GM12864 (cell line): ENCODE measurements at places on chromosomes 7 and 10.

- no peak for DNase-seq
Measured at GRCh38 chr7:126213876-126214275, 1038.9 kb downstream of the GRM8 start.

- no peak for DNase-seq
Measured at GRCh38 chr10:97940534-97940933, 89.9 kb downstream of the CRTAC1 start.

- DNase-seq, result no peak
Measured at GRCh38 chr7:99601656-99602310, 3.7 kb downstream of the TMEM225B start.

- DNase-seq, result no peak
Measured at GRCh38 chr7:97167176-97167575, 49.7 kb downstream of the SDHAF3 start.

DNA sequence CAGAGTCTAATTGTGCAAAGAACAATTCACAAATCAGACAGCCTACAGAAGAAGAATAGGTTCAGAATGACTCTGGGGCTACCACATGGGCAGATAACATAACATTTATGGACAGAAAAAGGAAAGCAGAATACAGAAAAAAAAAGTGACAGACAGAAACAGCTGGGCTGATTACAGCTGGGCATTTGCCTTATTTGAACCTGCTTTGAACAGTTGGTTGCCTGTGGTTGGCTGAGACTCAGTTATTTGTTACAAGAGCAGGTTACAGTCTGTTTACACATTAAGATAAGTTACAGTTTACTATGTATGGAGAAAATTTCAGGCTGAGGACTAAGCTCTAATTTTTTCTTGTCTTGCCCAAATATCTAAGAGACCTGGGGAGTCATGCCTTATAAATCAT, 327.2 kb downstream of the GALNT17 start:
- no peak for DNase-seq

DNA sequence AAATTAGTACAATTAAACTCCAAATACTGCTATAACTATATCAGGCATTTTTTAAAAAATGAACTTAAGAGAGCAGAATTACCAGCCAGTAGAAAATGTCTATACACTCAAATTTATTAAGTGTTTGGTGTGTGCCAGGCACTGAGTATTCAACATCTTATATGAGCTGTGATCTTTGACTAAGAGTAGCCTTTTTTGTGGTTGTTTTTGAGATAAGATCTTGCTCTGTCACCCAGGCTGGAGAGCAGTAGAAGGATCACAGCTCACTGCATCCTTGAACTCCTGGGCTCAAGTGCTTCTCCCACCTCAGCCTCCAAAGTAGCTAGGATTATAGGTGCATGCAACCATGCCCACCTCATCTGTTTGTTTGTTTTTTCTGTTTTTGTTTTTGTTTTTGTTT, 102.5 kb upstream of the CELF2 start:
- no peak for DNase-seq

DNA sequence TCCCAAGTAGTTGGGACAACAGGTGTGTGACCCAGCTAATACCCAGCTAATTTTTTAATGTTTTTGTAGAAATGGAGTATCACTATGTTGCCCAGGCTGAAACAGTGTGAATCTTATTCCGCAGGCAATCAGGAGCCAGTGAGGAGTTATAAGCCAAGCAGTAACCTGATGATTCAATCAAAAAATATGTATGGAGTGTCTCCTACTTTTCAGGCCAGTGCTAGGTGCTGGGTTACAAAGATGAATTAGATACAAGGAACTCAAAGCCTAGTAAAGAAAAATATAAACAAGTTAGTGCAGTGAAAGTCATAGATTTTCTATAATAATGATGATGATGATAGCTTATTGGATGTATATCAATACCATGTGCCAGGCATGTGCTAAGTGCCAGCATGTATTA, 13.2 kb upstream of the IFRD1 start:
- no peak for DNase-seq

- peak; percentile 65 for DNase-seq
Measured at GRCh38 chr10:112375721-112376395, 1.9 kb downstream of the ACSL5 start.

GRCh38 chr7:7921830-7922229, 46.8 kb upstream of the GLCCI1 start:
- DNase-seq, result no peak

- DNase-seq, result no peak
Measured at GRCh38 chr7:5574770-5575269, 151.2 kb upstream of the TNRC18 start.

DNA sequence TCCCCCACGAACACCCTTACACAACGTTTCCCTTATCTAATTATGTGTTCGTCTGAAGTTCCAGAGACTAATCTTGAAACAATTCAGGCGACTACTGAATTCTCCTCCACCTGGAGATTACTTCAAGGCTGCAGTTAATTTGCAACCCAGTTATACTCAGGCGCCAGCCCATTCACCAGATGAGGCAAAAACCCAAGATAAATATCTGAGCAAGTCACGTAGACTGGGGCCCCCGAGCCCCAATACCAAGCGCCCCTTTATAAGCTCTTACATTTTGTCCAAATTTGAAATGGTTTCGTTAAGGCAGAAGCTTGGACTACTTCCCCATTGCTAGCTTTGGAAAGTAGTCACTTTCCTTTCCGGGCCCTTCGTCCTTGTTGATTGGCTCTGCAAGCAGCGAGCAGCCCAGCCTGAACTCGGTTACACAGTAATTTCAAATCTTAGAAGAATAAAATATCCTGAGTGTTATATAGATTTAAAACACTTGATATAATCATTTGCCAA, 1.2 kb downstream of the TPK1 start:
- no peak for DNase-seq

- DNase-seq, result no peak
Measured at GRCh38 chr10:75776738-75777504, 345.5 kb downstream of the LRMDA start.

DNA sequence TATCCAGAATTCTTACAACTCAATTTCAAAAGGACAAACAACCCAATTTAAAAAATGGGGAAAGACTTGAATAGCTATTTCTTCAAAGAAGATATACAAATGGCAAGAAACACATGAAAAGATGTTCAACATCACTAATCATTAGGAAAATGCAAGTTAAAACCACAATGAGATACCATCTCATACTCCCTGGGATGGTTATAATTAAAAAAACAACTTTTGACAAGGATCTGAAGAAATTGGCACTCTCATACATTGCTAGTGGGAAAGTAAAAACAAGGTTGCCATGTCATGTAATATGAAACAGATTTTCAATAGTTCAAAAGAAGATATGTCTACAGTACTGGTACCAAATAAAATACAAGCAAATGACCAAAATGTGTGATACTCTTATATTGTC, 9.0 kb downstream of the OAT start:
- no peak for DNase-seq
